ENCODE measurements at places on chromosomes 4 and X.

DNA sequence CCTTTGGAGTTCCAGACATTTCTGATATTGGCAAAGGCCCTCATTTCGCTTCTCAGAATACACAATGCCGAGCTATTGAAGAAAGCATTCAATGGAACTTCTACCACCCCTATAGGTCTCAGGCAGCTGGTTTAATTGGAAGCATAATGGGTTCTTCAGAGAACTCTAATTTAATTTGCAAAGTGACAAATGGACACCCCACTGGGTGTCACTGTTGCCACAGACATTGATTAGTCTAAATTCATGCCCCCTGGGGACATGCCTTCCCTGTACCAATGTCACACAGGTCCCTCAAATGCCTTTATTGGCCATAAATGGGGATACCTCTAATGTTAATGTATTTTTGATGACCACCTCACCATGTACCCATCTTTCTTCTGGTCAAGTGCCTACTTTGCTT lies 22.9 kb upstream of the TMEM255A start:
- DNase-seq = no peak

DNA sequence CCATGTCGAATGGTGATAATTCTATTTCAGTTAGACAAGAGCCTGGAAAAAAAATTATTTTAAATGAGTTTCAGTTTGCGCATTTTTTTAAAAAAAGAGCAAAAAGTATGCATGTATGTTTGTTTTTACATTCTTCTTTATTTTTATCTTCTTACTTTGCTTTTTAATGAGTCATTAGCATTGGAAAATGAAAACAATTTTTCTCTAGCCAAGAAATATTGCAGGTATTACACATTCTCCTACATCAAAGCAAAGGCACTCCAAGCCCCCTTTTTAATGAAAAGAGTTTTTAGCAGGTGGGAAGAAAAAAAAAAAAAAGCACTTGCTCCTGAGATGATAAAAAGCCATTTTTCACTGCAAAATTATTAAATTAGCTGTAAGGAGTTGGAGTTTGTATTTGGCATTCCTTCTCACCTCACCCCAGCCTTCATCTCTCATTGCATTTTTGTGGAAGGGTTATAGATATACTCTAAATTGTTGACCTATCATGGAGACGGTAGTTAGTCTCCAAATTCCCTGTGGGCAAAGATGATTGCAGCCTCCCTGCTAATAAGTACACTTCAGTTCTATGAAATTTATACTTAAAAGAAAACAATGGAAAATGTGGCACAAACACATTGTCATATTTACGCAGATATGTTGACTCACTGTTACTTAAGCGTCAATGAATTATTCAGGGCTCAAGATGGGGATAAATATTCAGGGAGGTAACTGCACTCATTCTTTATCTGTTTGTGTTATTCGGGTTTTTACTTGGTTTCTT lies 43.8 kb downstream of the PALLD start:
- no peak for DNase-seq

DNA sequence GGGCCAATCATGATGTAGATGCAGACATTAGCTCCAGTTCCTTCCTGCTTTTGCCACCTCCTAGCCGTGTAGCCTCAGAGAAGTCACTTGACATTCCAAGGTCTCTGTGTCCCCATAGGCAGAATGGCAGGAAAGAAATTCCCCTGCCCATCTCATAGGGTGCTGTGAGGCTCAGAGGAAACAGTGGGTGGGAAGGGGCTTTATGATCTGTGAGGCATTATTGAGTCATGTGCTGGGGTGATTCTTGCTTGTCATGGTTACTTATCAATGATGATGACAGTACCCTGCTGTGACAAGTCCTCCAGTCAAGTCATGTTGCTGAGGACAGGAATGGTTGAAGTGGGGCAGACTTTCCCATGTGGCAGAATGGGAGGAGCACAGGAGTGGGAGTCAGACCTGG lies 63.7 kb downstream of the MSX1 start:
- no peak for DNase-seq

GRCh38 chr4:99633772-99634171 lies 23.9 kb downstream of the C4orf54 start:
- no peak for DNase-seq

DNA sequence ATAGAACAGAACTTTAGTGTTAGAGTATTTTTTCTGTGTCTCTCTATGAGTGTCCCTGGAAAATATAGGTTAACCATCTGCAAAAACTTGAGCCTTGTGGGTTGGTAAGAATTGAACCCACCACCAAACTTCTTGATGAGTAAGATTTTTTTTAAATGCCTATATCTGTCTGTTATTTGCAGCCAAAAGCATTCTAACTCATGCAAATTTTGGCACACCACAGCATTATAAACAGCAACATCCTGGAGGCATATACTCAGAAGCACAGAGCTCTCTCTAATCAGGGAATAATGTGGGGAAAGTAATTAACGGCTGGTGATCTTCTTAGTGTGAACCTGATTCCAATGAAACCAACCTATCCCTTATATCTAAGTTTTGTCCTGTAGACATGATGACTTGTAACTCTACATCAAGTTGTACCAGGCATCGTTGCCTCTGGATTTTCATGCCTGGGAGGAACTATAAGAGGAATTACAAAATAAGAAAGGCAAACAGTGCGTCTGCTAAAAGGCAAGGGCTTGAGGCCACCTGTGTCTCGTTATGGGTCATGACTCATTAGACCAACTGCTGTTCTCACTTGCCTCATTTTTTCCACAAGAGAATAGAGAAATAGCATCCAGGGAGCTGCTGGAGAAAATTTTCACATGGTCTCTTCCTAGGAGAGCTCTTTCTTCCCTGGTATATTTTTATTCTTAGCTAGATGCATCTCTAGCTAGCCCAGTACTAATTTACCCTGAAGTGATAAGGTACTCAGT lies 202.4 kb downstream of the CHIC2 start:
- no peak for DNase-seq

- no peak for DNase-seq
Measured at GRCh38 chrX:13130816-13131215, 86.4 kb upstream of the FAM9C start.

DNA sequence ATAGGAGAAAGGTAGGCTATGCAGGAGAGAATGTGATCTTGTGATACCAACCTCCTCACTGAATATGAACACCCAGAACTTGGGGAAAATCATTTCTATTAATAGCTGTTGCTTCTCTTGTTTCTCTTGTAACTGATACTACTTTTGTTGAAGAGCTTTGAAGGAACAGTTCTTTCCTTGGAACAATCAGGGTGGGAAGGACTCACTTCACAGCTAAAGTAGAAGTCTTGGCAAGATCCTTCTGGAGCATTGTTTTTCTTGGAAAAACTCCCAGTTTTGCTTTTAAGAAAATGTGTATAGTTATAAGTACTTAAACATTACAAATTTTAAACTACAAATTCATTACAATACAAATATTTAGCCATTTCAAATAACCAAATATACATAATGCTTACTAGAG lies 19.1 kb upstream of the XK start:
- DNase-seq = no peak

DNA sequence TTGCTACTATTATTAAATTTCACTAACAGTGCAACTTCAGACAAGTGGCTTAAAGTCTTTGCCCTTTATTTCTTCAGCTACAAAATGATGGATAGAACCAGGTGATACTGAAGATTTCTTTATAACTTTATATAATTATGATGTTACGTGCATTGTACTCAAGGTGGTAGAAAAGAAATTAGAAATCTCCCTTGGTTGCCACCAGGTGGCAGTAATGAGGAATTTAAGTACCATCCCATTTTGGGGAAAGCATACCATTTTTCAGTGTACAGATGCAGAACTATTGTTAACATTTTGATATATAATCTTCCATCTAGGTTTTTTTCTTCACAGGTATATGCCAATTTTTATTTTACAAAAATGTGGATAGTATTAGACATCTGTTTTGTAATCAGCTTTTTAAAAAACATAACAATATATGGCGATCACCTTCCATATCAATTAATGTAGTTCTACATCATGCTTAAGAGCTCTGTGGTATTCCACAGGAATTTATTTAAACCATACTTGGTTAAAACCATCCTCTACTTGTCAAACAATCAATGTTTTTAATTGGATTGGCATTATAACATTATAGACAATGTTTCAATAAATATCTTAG lies 37.7 kb upstream of the RAB33B start:
- DNase-seq = no peak

- no peak for DNase-seq
Measured at GRCh38 chr4:109574931-109575804, 15.1 kb downstream of the MCUB start.

GRCh38 chr4:188400451-188400850 lies 261.2 kb downstream of the TRIML1 start:
- no peak for DNase-seq

DNA sequence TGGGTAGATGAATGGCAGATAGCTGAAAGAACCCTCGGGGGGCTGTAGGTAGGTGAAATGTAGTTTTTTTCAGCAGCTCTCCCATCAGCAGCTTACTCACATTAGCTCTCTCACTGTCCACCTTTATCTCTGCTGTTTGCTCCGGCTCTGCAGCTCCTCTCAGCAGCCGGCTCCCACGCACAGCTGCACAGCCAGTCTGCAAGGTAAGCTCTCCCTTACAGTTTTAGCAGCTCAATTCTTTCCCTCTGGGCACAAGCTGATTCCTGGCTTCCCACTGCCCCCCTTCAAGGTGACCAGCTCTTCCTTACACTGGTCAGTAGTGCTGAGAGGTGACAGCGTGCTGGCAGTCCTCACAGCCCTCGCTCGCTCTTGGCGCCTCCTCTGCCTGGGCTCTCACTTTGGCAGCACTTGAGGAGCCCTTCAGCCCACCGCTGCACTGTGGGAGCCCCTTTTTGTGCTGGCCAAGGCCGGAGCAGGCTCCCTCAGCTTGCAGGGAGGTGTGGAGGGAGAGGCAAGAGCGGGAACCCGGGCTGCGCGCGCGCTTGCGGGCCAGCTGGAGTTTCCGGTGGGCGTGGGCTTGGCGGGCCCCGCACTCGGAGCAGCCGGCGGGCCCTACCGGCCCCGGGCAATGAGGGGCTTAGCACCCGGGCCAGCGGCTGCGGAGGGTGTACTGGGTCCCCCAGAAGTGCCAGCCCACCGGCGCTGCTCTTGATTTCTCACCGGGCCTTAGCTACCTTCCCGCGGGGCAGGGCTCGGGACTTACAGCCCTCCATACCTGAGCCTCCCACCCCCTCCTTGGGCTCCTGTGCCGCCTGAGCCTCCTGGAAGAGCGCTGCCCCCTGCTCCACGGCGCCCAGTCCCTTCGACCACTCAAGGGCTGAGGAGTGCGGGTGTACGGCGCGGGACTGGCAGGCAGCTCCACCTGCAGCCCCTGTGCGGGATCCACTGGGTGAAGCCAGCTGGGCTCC lies 393.6 kb downstream of the CENPC start:
- DNase-seq = no peak

DNA sequence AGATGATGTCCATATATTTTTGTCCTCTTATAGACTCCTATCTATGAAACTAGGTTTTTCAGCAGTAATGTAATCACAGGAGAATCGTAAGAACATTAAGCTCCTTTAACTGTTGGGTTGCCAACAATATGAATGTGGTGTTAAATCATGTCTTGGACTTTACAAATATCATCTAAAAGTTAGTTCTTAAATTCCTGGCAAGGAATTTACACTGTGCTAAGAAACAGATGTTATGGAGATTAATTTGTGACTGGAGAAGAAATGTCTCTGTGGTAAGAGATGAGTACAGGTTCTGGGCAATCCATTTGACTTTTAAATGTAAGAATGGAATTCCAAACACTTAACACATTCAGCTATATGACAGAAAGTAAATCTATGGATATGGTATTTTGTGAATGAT lies 34.6 kb downstream of the CNKSR2 start:
- no peak for DNase-seq

- DNase-seq = no peak
Measured at GRCh38 chr4:36251983-36252382, 7.7 kb upstream of the ARAP2 start.

DNA sequence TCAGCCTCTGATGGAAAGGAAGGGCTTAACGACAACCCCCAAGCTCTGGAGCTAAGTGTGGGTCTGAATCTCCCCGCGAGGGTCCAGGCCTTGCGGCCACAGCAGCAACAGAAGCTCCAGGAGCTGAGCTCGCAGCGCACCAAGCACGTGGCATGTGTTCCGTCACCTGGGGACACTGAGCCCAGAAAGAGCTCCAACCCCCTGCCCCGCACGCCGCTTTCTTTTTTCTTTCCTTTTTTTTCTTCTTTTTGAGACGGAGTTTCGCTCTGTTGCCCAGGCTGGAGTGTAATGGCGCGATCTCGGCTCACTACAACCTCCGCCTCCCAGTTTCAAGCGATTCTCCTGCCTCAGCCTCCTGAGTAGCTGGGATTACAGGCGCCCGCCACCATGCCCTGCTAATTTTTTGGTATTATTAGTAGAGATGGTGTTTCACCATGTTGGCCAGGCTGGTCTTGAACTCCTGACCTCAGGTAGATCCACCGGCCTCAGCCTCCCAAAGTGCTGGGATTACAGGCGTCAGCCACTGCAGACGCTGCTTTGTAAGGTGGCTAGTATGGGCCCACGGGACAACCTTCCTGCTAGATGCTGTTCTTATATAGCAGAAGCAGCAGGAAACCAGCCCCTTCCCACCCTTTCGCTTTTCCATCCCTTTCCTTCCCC lies 685 bp upstream of the TNIP2 start:
- DNase-seq = no peak

GRCh38 chrX:49257074-49257790 lies 7.3 kb downstream of the FOXP3 start:
- no peak for DNase-seq

DNA sequence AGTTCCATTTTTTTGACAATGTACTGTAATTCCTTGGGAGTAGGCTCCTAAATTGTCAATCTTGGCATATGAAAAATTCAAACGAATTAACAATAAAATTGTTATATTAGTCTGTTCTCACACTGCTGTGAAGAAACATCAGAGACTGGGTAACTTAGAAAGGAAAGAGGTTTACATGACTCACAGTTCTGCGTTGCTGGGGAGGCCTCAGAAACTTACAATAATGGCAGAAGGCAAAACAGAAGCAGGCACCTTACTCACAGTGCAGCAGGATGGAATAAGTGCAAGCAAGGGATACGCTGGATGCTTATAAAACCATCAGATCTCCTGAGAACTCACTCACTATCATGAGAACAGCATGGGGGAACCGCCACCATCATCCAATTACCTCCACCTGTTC lies 246.4 kb upstream of the TRAM1L1 start:
- no peak for DNase-seq

GRCh38 chr4:156475322-156475721 lies 496.3 kb downstream of the PDGFC start:
- DNase-seq = no peak

- DNase-seq = no peak
Measured at GRCh38 chr4:176052744-176053143, 12.9 kb upstream of the WDR17 start.

DNA sequence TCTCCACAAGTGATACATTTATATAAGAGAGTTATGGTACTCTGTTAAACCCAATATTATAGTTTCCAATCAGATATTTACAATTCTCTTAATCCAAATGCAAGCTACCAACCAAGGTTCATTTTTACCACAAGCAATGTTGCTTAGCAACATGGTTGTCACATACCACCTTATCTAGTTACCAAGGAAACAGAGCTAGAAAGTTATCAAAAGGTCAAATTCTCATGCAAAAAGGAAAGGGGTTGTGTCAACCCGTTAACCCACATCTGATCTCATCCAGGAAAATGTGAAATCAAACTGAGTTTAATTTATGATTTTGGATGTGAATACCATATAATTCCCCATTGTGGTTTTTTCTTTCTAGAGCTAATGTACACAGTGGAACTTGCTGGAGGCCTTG lies 274.1 kb upstream of the MAGEB2 start:
- DNase-seq = no peak

GRCh38 chr4:181793096-181793495 lies 450.1 kb upstream of the TENM3 start:
- DNase-seq = no peak
